ENCODE measurements at places on chromosomes 11 and 22.

DNA sequence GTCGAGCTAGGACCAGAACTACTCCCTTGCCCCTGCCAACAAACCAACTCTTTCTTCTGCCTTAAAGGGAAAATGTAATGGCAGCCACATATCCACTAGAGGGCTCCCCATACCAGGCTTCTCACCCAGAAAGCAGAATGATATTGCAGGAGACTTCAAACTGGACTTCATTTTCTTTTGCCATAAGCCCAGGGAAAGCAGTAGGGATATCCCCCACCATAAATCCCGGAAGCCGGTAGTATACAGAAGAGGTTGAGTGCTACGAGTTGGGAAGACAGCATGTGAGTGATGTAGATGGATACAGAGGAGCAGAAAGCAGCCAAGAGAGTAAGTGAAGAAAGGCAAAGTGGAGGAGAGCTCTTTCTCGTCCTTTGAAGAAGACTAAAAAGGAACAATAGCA lies 12.1 kb downstream of the PLAAT5 start:
- peak; percentile 19 for DNase-seq

GRCh38 chr11:73598719-73599379 lies 937 bp upstream of the FAM168A start:
- no peak for DNase-seq

DNA sequence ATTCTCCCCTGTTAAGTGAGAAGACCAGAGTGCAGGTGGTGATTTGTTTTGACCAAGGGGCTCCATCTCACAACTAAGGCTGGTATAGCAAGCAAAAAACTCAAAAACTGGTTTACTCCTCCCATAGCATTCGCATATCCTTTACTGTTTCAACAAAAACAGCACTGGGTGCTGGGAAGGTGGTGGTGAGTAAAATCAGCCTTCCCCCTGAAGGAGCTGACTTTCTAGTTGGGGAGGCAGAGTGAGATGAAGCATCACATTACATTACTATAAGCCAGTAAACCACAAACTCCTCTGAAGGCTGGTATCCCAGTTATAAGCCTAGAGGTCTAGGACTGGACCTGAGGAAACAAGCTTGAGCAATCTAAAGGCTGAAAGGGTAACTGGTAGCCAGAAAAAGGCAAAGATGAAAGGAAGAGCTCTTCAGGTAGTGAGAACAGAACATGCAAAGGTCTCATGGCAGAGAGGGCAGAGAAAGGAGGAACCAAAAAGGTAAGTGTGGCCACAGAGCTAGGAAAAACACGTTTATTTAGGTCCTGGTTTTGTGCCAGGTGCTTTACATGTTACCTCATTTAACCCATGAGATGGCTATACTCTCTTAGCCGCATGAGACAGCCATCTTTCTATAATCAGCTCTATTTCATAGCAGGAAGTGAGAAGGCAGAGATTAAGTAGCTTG lies 22.3 kb downstream of the TMEM123 start:
- DNase-seq: no peak

DNA sequence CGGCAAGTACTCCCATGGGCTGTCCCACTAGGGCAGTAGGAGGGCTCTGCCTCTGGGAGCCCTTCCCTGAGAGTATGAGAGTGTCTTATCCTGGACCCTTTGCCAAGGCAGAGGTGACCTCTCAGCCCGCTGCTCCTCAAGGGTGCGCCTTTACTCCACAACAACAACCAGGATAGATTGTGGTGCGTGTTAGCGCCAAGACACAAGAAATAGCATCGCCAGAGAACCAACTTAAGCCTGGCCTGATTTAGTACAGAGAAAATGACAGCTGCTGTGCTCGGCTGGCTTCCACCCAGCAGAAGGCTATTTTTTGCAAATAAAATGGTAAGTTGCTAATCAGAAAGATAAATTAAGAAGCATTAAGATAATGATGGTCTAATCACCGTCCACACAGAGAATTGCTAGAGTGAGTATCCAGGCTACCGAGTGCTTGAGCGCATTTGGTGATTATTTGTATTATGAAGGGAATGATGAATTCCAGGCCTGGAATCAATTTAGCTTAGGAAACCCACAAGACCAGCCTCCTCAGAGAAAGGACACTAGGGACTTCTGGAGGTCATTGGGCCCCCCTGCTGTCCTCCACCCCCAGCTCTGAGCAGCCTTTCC lies 119.8 kb downstream of the PKNOX2 start:
- no peak for DNase-seq

GRCh38 chr22:42180349-42180842 lies 49.8 kb upstream of the CYP2D6 start:
- DNase-seq: no peak

- no peak for DNase-seq
Measured at GRCh38 chr11:134032501-134033091, 36.3 kb upstream of the JAM3 start.

- no peak for DNase-seq
Measured at GRCh38 chr11:1051356-1052132, 15.0 kb upstream of the MUC6 start.

DNA sequence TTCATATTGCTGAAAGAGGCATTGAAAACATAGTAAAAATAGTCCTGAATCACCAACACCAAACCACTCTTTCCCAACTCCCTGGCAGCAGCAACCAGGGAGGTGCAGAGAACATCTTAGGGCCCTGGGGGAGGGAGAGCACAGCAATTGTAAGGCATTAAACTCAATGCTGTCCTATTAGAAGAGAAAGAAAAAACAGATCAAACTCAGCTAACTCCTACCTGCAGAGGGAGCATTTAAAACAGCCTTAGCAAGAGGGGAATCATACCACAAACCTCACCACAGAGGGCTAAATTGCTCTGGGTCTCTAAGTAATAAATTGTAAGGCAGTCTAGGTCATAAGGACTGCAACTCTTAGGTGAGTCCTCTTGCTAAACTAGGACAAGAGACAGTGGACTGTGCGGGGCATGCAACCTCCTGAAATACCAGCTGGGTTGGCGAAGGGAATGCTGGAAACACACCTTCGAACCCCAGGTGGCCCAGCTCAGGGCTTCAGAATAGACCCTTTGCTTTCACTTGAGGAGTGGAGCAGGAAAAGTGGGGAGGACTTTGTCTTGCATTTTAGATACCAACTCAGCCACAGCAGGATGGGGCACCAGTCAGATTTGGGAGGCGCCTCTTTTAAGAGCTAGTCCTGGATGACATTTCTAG lies 697.1 kb upstream of the FAT3 start:
- no peak for DNase-seq

- no peak for DNase-seq
Measured at GRCh38 chr11:94147433-94147845, 18.8 kb downstream of the PANX1 start.
